Activated CD8-positive, alpha-beta memory T cell treated with anti-CD3 and anti-CD28 coated beads for 1 hour (primary cell): ENCODE measurements at places on chromosomes 6 and 20.

DNA sequence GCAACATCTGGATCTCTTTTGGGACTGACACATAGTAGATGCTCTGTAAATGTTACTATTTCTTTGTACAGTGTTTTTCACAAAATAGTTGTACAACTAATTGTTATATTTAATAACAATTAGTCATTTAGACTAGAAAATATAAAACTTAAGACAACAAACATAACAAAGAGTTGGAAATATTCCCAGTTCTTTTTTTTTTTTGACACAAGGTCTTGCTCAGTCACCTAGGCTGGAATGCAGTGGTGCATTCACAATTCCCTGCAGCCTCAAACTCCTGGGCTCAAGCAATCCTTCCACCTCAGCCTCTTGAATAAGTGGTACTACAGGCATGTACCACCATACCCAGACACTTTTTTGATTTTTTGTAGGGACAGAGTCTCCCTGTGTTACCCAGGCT is 105.8 kb downstream of the UTRN start:
- no peak for DNase-seq

GRCh38 chr6:105740946-105741645 is 338.2 kb upstream of the PREP start:
- no peak for DNase-seq

- DNase-seq: no peak
Measured at GRCh38 chr6:40717411-40718057, 130.4 kb upstream of the LRFN2 start.

DNA sequence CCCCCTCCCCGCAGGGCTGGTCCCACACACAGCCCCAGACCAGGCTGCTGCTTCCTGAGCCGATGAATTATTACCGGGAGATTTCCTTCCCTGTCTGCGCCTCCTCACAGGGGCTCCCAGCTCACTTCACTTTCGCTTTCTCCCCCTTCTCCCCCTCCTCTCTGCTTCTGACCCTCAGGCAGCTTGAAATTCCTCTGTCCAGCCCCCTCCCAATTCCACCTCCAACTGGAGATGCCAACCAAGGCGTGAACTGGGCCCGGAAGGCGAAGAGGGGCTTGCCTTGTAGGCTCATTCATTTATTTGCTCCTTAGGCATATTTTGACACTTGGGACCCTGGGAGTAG is 1.7 kb upstream of the TCF15 start:
- DNase-seq: no peak

DNA sequence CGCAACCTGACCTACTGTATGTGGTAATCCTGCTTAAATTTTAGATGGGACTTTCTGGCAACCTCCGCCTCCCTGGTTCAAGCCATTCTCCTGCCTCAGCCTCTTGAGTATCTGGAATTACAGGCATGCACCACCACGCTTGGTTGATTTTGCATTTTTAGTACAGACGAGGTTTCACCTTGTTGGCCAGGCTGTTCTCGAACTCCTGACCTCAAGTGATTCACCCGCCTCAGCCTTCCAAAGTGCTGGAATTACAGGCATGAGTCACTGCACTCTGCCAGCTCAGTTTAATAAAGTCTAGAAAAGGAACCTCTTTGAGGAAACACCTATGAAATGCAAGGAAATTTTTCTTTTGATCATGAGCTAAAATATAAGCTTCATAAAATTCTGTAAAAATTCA is 9.0 kb upstream of the PLCB4 start:
- DNase-seq: no peak

GRCh38 chr20:54475334-54476168 is at the start of gene DOK5:
Gene DOK5 (plus strand): TSS chr20:54475593. CDS start chr20:54475947, 354 bp downstream.
- no peak for DNase-seq

GRCh38 chr6:13400772-13401171 is 72.4 kb upstream of the TBC1D7 start:
- no peak for DNase-seq

DNA sequence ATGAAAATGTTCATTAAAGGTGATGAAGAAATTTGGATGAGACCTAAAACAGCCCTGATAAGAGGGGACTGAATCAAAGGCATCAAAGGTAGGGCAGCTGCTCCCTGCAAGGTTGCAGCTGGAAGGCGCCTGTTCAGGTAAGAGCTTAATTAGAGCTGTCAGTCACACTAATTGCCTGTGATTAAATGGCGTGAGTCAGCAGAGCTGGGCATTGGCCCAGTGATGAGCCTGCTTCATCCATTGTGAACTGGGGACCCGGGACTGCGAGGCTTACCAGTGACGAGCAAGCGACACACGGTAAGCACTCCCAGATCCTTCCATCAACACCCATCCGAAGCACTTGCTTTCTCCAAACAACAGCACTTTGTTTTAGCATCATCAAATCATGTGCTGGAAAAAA is 621.5 kb upstream of the CDH4 start:
- no peak for DNase-seq

- no peak for DNase-seq
Measured at GRCh38 chr6:139917951-139918630, 543.6 kb upstream of the CITED2 start.

GRCh38 chr6:98838032-98838431 is 3.7 kb downstream of the POU3F2 start:
- DNase-seq: no peak

- DNase-seq: no peak
Measured at GRCh38 chr20:43337036-43337435, 120.7 kb upstream of the SRSF6 start.

DNA sequence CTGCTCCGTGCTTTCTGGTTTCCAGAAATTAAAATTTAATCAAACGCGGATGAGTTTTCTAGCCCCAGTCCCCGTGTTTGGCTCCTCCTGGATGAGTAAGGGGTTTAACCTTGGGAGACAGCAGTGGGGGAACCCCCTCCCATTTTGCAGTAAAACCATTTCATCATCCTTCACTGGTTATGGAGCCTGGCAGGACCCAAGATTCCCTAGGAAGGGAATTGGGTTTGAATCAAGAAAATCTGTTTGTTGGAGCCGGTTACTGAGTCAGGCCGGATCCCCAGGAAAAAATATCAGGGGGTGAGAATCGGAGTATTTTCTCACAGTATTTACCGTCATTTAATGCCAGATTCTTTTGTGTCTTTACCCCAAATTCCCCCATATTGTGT is 754 bp downstream of the YWHAB start:
- DNase-seq: no peak

GRCh38 chr6:156816505-156816904 is 39.3 kb downstream of the ARID1B start:
- no peak for DNase-seq

- no peak for DNase-seq
Measured at GRCh38 chr6:151067684-151068596, 171.8 kb upstream of the AKAP12 start.

DNA sequence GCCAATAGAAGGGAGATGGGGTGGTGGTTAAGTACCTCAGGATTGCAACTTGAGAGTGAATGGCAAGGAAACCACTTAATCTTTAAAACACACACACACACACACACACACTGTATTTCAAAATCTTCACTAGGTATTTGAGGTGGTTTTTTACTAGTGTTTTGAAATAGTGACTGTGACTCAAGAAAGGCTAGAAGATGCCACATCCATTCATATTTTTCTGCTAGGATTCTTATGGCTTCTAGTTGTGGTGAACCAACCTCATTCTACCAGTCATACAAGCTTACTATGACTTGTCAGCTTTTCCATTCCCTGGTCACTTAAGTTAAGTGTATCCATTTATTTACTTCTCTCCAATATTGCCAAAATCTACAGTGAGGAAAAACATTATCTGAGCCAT is 519.4 kb upstream of the JAG1 start:
- DNase-seq: no peak

DNA sequence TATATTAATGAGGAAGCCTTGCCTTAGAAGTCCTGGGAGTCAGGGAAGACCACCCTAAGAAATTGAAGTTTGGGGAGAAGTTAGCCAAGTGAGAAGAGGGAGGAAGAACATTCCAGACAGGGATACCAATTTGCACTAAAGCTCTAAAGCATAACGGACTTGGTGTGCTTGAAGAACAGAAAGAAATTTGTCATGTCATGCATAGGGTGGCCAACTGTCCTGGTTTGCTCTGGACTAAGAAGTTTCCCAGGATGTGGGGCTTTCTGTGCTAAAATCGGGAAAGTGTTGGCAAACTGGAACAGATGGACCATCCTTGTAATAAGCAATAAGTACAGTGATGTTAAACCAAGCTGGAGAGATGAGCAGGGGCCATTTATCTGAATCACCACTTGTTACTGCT is 217.6 kb downstream of the ZNF217 start:
- no peak for DNase-seq

- no peak for DNase-seq
Measured at GRCh38 chr6:1496836-1497760, 107.7 kb downstream of the FOXF2 start.

GRCh38 chr20:44838521-44838920 is 28.2 kb upstream of the RIMS4 start:
- DNase-seq: no peak

DNA sequence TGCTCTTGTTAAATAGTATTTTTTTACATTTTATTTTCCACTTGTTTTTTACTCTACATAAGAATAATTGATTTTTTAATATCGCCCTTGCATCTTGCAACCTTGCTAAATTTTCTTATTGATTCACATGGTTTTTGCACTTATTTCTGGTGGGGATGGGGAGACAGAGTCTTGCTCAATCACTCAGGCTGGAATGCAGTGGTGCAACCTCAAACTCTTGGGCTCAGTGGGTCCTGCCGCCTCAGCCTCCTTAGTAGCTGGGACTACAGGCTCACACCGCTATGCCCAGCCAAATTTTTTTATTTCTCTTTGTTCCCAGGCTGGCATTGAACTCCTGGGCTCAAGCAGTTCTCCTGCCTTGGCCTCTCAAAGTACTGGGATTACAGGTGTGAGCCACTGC is 30.3 kb downstream of the LIN28B start:
- DNase-seq: no peak

DNA sequence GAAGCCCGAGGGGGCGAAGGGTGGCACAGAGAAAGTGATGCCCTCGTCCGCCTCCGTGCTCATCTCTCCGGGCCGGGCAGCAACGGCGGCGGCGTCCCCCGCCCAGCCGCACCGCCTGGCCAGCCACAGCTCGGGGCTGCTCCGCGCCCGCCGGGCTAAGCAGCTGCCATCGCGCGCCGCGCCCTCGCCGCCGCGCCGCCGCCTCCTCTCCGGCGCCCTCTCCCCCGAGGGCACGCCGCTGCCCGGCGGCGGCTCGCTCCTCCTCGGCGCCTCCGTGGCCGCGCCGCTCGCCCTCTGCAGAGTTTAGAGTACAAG is 225 bp downstream of the MAP3K5 start:
- DNase-seq: no peak
